ENCODE measurements at places on chromosomes 2 and 18. TPM values are rescaled to one million over a fixed set of nuclear protein-coding genes. Genes with fewer than 3 reads are reported as not detected.

Gene NT5DC4
- not detected for total RNA-seq

Gene NOL4
- not detected for total RNA-seq

Gene GREB1L
- 1.6 TPM for total RNA-seq

Gene CERKL
- total RNA-seq, result 0.24 TPM

Gene COLEC11
- total RNA-seq, result 0.40 TPM

Gene EVX2
- not detected for total RNA-seq

Gene CHST10
- total RNA-seq, result 15.4 TPM
